ENCODE measurements at places on chromosomes 6 and 20.

- no peak for DNase-seq
These were observed 50.6 kb upstream of the CCDC167 start for GRCh38 chr6:37550191-37550831.

- no peak for DNase-seq
These were observed 9.8 kb upstream of the ELOVL5 start for GRCh38 chr6:53358440-53359094.

DNA sequence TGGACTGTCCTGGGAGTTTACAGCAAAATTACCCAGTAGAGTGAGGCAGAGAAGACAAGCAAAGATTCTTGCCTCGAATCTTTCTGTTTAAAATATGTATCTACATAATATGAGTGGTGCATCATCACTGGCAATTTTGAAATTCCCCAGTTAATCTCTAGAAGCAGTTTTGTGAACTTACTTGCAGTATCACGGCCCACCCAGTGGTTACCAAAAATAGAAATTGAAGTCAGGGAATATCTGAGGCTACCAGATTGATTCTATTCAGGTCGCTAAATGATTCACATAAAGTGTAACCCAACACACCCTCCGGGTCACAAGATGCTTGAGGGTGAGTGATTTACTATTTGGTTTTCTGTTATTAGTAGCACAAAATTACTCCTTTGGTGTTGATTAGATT is 111.9 kb downstream of the PPP1R14C start:
- no peak for DNase-seq

DNA sequence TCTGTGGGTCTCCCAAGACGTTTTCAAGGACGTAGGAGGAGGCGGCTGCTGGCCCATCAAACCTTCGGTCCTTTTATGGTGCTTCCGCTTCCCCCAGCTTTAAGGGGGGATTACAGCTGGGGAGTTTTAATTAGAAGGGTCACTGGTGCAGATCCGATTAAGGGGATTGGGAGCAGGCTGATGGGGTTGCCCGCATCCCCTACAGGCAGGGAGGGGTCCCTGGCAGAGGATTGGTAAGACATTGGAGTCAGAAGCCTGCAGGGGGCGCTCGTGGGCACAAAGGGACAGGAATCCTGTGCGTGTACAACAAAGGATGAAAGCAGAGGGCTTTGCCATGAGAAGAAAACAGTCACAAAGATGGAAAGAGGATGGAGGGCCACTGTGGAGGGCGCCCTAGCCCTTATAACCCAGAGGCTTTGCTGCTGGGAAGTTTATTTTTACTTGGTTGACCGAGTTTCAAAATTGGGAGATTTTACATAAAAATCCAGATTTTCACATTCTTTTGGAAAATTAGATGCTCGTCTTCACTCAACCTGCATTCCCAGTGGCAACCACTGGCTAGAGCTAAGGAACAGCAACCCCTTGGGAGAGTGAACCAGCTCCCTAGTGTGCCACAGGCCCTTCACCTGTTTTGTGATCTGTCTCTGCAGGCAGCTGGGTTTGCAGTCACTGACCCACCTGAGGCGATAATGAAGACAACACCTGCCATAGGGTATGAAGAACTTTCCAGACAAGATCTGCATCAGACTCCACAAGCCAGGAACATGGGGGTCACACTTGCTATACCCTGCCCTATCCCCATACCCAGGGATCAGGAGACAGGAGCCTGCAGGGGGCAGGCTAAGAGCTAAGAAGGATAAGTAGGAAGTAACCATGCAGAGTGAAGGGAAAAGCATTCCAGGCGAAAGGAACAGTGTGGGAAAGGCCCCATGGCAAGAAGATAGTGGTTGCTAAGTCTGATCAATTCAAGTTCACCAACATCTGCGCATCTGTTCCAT is 97.7 kb downstream of the KCNB1 start:
- peak; percentile 14 for DNase-seq

DNA sequence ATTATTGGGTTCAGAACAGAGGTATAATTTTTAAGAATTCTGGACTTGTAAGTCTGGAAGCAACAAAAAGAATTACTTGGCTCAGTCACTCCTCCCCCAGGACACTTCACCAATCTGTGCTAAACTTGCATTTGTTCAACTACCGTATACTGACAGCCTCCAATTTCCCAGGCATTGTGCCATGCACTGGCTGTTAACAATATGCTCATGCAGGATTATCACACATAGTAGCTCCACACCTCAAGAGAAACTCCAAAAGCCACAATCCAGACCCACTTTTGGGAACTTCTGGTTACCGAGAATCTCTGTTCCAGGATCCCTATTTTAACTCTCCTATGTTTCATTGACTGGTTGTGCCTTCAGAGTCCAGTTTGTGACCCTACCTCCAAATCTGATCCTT is 7.7 kb downstream of the ADGRF1 start:
- DNase-seq: no peak

DNA sequence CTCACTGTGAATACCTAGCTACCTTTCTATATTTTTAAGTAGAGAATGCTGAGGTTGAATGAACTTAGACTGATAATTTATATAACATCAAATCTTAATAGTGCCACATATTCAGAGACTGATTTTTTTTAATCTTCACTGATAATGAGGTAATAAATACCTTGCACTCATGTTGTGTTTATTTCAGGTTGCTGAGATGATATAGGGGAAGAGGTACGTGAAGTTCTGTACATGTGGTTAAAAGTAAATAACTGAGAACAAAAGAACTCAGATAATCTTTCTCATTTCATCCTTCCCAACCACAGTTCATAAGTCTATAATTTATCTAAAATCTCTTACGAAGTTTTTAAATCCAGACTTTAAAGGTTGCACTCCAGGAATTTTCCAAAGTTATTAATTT is 6.4 kb downstream of the NHSL1 start:
- no peak for DNase-seq

DNA sequence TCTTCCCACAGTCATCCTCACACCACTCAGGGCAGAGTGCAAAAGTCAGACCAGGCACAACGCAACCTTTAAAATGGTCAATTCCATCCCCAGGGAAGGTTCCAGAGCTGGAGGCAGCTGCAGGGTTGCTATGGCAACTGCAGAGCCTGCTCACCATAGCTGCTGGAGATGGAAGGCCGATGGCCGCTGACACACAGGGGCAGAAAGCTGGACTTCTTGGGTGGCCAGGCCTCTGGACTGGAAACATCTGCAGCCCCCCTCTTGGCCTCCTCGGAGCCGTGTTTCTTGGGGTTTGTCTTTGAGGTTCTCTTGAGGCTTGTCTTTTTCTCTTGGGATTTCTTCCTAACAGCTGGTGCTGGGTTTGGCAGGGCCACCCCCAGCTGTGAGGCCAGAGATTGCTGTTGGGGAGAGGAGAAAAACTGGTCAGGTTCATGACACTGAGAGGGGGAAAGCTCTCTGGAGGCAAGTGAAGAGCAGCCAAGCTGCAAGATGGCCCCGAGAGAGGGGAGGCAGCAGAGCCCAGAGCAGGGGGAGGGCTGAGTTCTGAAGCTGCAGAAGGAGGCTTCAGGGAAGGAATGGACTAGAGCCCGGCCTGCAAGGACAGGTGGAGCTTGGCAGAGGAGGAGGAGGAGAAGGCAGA is 10.2 kb downstream of the BNIP5 start:
- DNase-seq: no peak

DNA sequence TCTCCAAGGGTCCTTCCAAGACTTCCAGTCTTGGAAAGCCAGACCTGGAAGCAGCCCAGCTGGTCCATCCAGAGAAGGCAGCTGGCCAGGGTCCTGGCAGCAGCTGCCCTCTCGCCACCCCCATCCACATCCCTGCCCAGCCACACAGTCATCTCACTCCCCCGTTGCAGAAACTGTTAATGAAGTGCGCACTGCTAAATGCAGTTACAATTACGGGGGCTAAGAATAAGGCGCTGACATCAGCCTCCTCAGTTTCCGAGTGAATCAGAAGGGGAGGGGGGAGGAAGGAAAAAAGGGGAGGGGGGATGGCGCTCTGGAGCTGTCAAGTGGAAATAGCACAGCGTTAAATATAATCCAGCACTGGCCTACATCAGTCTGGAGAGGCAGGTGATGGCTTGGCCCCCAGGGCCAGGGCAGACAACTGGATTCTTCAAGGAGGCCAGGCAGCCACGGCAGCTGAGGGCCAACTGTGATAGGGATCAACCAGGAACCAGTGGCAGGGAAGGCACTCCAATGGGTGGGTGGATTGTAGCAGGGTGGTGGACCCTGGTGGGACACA is 6.9 kb downstream of the RIMS4 start:
- DNase-seq: no peak

DNA sequence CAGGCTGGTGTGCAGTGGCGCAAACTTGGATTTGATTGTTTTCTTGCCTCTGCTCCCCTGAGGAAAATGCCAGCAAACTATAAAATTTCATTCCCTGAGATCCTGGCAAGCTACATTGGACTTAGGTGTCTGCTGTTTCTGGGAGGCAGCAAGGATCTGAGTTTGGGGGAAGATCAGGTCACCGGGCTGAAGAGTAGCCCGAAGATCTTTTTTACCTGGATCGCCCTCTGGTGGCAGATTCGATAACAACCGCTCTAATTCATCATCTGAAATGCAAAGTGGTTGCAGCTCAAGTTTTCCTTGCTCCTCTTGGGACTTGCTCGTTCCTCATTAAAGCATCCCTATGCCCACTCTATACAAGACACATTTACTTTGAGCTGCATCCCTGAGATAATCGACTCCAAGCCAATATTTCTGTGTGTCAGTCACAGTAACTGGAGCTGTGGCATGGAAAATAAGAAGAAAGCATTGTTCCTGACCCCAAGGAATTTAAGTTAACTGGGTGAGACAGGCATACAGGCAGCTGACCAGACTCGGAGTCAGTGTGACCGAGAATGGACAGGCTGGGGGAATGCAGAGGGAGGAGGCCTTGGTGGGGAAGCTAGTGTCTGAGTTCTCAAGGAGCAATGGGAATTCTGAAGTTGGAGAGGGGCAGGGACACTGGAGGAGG is 131.8 kb upstream of the PROKR2 start:
- DNase-seq: peak; percentile 22

GRCh38 chr6:115411756-115412155 is 648.9 kb downstream of the FRK start:
- no peak for DNase-seq

DNA sequence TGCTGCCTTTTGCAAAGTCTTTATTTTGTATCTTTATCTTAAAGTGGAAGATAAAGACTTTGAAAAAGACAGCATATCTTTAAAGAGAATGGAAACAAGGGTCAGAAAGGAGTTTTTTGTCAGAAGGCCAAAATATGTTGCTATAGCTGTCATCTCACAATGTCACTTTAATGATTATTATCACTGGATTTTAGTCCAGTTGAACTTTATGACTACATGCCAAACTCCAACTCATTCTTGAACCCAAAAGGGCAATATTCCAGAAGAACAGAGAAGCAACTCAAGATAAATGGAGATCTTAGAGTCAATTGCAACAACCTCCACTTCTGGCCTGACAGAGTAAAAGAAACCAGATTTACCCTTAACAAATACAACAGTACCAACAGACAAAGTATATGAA is 47.3 kb upstream of the CLIC5 start:
- no peak for DNase-seq

GRCh38 chr6:37940074-37940847 is 120.7 kb downstream of the ZFAND3 start:
- no peak for DNase-seq

DNA sequence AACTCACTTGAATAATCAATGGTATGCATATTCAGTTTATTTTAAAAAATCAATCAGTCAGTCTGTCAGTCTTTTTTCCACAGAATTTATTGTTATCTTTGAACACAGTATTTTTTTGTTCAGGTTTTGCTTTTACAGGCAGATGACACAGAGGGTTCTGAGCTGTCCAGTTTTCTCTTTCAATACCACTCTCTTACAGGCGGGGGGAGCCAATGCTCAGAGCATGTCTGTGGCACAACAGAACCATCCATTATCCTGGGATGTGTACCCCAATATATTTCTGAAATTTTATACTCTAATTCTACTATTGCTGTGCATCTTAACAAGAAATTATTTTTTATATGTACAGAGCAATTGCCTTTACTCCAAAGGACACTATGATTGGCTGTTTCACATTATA is 21.2 kb downstream of the ROS1 start:
- no peak for DNase-seq

DNA sequence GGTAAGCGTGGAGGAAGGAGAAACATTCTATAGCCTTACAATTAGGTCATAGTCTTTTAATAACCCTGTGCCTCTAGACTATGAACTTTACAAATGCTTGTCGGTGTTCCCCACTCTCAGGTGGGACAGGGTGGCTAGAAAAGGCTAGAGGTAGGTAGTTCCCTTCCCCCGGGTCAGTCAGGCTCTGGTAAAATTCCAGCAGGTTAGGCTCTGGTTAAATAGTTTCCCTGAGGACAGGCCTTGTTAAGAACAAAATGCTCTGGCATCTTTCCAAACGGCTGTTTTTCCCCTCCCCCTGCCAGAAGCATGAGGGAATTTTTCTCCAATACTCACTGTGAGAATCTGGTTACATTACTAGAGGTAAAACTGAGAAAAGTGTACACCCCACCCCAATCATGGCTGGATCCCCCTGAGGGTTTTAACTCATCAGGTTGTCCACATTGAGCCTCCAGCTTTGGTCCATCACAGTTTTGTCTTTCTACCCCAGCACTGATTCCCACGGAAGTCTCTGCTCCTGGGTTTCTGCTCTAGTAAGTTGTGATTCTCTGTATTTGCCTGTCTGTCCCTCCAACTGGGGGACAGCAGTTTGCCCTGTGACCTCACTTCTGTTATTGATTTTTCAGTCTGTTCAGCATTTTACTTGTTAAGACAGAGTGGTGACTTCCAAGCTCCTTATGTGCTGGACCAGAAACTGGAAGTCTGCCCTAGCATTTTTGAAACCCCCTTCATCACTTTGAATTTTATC is 84.7 kb upstream of the ADGRF1 start:
- no peak for DNase-seq

- no peak for DNase-seq
These were observed 136.5 kb downstream of the BTBD9 start for GRCh38 chr6:38503032-38503773.

- DNase-seq: no peak
These were observed 26.5 kb downstream of the PPP1R3G start for GRCh38 chr6:5111626-5112025.

GRCh38 chr6:24431045-24431451 is 28.3 kb downstream of the MRS2 start:
- DNase-seq: no peak

GRCh38 chr6:83132121-83132520 is 60.9 kb downstream of the PGM3 start:
- no peak for DNase-seq

- no peak for DNase-seq
These were observed 24.1 kb upstream of the HINT3 start for GRCh38 chr6:125932451-125932795.

- no peak for DNase-seq
These were observed 102.9 kb downstream of the CEBPB start for GRCh38 chr20:50293284-50294139.

All from activated naive CD4-positive, alpha-beta T cell (primary cell).